NK-92 treated with Interleukin-12 subunit alpha and Interleukin-12 subunit beta, amount 100 ng/mL, for 24 hours (cell line): ENCODE measurements at places on chromosomes 5 and 9.
A peak's percentile ranks its signal among the peaks of the same experiment; 100 is the strongest.

GRCh38 chr5:53321073-53321472, 159.4 kb upstream of the FST start:
- no peak for DNase-seq

GRCh38 chr5:125564317-125564975, 818.0 kb upstream of the ZNF608 start:
- no peak for DNase-seq

- DNase-seq = no peak
Measured at GRCh38 chr5:65821966-65822365, 100.0 kb downstream of the NLN start.

- no peak for DNase-seq
Measured at GRCh38 chr5:180787711-180788431, 14.7 kb downstream of the MGAT1 start.

GRCh38 chr9:111828193-111828592, 33.5 kb upstream of the SHOC1 start:
- no peak for DNase-seq

DNA sequence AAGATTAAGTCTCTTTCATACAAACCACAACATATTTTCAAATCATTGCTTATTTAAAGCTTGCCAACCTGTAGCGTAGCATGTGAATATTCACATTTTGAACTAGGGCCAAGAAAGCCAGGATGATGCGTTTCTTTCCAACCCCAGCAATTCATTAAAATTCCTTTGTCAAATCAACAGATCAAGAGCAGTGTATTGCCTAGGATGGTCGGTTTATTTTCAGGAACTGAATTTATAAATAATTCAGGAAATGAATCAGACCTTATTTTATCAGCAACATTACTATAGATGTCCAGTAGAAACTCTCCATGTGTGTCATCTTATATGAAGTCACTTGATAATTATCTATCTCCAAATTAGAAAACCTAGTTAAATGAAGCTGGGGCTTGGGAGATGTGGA, 13.2 kb upstream of the AUH start:
- no peak for DNase-seq

DNA sequence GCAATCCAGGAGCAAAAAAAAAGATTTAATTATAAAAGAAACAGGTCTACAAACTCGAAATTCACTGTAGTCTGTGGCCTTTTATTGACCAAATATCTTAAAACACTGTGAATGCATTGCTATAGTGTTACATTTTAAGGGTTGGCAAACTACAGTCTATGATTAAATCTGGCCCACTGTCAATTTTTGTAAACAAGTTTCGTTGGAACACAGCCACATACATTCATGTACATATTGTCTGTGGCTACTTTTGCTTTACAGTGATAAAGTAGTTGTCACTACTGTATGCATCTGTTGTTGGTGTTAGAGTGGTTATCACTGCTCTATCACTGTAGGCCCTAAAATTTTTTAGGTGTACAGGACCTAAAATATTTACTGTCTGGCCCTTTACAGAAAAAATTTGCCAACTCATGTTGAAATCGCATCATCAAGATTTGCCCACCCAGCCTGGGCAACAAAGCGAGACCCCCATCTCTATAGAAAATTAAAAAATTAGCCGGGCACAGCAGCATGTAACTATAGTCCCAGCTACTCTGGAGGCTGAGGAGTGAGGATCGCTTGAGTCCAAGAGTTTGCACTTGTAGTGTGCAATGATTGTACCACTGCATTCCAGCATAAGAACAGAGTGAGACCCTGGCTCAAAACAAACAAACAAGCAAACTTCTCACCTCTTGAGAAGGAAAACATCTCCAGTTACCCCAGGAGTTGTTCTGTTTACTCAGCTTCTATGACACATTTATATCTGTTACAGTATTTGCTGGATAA, 89.0 kb downstream of the ERBIN start:
- no peak for DNase-seq

DNA sequence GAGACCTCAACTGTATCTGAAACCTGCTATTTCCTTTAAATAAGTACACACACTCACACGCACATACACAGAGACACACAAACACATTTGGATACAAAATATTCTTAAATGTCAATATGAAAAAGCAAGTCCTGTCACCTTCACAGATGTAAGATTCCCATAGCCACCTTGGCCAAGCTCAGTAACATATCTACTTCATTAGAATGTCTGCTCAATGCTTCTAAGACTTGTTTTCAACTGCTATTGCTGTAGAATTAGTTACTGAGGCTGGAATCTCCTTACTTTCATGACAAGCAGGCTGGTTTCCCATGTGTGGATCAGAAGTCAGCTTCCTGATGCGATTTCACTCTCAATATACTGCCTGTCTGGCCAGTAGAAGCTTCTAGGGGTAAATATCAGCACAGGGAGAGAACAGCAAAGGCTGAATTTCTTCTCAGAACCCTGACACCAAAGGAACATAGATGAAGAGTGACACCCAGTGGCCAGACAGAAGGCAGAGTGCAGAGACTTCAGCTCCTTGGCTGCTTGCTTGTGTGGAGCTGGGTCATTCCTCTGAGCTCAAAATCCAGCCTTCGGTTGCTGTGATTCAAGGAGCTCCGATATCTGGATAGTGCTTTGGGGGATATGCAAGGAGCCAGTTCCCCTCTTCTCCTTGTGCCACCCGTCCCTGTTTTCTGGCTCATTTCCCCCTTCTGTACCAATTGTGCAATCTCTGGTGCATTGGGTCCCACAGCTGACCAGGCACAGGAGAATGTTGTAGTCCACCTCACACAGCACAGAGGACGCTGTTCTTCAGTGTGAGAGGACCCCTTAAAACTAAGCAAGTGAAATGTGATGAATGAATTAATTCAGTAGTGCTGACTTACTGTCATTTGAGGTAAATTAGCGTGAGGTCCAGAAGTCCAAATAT, 26.6 kb upstream of the ABLIM3 start:
- DNase-seq = peak; percentile 20
